ENCODE measurements at places on chromosomes 12 and 14.

DNA sequence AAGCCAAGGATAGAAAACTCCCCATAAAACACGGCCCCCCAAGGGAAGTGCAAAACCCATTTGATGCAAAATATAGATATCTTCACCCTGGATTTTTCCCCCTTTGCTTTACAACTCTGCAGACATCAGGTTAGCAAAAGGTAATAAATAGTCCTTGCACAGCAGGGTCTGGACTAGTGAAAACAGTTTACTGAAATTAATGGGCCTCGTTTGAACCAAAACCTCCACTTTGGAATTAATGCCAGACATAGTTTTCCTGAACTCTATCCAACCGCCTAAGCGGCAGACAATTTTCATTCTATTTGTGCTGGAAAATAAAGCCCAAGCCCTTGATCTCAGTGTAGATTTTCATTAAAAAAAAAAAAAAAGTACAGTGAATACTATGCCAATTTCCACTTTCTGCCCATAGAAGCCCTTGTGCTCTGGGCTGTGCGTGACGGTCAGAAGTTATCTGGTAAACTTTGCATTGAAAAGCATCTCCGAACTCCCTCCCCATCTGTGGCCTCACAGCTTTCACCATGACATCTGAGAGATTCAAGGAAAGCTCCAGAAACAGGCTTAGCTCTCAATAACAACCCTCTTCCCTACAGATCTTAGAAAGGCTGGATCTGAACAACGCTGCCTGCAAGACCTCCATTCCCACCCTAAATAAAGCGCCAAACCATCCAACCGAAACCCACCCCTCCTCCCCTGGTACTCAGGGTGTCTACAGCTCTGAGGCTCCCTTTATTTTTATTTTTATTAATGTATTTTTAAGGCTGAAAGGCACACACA, 11.0 kb upstream of the IRF2BPL start:
- peak; percentile 84 for DNase-seq

- DNase-seq: peak; percentile 14
Observed at GRCh38 chr12:19654650-19655376, 215.5 kb downstream of the AEBP2 start.

- DNase-seq: no peak
Observed at GRCh38 chr14:100819453-100819828, 6.5 kb upstream of the MEG3 start.

DNA sequence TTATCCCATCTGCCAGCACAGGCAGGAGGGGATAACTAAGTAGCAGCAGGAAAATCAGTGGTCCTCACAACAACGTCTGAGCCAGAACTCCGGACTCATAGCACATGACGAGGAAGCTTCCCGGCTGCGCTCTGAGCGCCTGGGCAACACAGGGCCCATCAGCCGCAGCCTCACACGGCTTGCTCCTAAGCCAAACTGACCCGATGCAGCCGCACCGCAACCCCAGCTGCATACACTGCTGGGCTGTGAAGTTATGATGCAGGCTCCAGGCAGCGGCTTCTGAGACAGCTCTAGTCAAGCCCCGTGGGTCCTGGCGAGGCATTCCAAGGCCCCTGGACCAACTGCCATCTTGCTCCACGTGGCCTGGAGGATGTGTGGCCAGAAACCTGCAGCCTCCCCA, 28.1 kb downstream of the ZFYVE21 start:
- DNase-seq: no peak

DNA sequence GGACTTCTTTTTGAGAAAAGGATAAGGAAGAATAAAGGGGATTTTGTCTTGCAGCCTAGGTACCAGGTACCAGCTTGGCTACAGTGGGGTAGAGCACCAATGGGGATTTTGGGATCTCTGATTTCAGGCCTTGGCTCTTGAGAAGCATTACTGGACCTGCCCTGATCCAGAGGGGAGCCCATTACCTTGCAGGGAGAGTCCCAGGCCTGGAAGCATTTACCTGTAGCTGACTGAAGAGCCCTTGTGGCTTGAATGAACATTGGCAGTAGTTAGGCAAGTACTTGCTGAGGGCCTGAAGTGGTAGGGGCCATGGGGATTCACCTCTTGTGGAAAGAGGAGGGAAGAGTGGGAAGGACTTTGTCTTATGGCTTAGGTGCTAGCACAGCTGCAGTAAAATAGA, 308.2 kb upstream of the FBXO33 start:
- DNase-seq: no peak

DNA sequence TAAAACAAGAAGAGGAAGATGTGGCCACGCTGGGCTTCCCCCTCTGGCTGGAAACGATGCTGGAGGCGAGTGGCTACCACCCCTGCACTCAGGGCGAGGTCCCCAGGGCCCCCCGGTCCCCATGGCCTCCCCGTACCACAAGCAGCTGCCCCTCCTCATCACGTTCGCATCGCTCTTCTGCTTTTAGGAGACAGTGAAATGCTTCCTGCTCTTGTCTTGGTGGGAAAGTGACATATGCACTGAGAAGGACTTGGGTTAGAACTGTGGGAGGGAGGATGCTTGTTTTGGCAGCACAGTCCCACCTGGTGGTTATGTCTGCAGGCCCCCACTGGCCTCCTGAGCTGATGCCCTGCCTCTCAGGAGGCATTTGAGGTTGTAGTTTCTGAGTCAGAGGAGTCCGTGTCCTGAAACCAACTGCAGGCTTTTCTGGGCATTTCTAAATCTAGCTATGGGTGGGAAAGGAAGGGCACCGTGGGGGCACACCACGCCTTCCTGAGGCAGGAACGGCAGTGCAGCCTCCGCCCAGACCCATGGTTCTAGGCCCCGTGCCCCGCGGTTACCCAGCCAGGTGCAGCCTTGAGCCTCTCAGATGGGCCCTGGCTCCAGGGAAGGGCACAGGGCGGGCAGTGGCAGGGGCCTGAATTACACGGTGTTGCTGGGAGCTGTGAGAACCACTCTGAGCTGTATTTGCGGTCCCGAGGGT, 139.3 kb downstream of the ADGRD1 start:
- no peak for DNase-seq

DNA sequence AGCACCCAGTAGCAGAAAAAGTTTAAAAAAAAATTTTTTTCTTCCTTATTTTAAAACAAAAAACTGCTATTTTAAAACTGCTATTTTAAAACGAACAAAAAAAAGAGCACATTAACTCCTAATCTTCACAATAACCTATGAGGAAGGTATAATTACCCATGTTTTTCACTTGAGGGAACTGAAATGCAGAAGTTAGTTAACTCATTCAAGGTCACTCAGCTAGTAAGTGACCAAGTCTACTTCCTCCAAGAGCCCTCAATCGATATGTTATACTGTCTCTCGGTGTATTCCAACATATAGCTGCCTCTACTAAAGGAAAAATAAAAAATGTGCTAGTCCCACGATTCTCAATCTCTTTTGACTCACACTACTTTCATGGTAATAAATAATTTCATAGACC, 7.8 kb downstream of the RPAP3 start:
- no peak for DNase-seq
